ENCODE measurements at places on chromosomes 16 and 17.

DNA sequence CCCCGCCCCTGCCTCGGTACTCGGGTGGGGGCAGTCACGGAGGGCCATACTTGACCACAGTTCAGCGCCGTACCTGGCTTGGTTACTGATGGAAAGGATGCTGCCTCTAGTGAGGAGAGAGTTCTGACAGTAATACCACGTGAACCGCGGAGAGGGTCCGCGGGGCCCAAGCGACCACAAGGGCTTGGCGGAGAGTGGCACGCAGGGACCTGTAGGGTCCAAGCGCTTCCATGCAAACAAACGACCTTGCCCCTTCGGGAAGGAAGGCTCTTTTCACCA lies 9.2 kb downstream of the KDM6B start:
- DNase-seq, result no peak

DNA sequence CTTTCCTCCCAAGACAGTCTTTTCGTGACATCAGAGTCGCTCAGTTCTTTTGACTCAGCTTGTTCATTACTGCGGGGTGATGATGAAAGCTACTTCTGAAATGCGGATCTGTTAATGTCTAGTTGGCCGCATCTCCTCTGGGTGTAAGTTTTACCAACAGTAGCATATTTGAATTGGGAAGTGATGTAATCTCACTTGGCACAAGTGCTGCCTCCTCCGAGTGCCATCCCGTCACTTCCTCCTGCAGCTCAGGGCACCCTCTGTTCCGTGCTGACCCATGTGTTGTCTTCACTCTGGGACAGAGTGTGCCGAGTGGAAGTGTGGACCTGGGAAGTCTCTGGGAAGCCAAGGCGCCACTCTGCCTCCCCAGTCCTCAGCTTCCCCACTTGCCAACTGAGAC lies 8.9 kb downstream of the ADAD2 start:
- no peak for DNase-seq

- DNase-seq, result no peak
Observed at GRCh38 chr17:5809056-5809455, 224.7 kb upstream of the NLRP1 start.

- DNase-seq, result no peak
Observed at GRCh38 chr17:16262201-16262600, 45.2 kb downstream of the PIGL start.

DNA sequence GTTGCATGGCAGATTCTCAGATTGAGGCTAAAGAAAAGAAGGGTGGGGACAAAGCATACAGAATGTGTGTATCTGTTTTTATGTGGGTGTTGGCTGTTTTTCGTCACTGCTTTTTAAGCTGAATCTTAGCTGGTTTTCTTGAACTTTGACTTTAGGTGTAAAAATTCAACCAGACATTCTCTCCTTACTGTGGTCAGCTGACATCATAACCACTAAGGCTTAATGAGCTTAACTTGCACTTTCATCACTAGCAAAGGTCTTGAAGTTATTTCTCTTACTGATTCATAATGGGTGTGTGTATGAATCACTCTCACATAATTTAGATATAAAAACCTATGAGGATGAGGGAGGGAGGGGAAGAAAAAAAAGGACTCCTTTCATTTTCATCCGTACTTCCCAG lies 4.0 kb upstream of the CDC6 start:
- DNase-seq, result no peak

GRCh38 chr16:88009563-88010342 lies 58.5 kb downstream of the BANP start:
- no peak for DNase-seq

- DNase-seq, result no peak
Observed at GRCh38 chr16:51621610-51622009, 470.5 kb upstream of the SALL1 start.

- DNase-seq, result no peak
Observed at GRCh38 chr16:3054965-3055733, 8.8 kb downstream of the MMP25 start.
